AG08396 (cell line): ENCODE measurements at places on chromosomes 13 and 19.

DNA sequence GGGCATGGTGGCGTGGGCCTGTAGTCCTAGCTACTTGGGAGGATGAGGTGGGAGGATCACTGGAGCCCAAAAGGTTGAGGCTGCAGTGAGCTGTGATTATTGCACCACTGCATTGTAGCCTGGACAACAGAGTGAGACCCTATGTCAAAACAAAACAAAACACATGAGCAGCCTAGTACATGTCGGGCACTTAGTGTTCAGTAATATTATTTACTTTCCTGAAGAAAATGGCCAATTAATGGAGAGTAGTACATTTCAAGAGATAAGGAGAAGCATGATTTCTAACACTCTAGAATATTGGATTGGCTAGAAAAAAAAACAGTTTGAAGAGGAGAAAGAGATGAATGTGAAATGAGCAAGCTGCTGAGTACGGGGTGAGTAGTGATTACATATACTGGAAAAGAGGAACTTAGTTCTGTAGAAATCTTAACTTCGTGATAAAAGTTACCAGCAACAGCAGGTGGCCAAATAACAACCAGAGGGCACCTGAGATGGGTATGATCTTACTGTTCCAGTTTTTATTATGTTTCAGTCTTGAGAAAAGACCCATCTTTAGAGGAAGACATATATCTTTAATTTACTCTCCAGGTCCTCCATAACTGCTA lies 36.2 kb downstream of the SPATA13 start:
- no peak for DNase-seq

DNA sequence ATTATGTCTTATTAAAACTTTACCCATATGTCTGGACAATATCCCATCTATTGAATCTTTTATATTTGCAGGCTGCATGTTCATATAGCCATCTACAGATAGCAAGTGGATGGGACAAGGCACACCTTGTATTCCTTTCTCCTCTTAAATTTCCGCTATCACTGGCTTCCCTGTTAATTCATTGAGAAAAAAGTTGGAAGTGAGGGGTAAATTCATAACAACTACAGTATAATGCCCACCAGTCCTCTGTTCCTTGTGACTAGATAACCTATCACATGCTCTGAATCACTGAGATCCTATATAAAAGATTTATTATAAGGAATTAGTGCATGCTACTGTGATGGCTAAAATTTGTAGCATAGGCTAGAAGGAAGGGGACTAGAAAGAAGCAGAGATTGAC lies 1005.8 kb upstream of the ATXN8OS start:
- no peak for DNase-seq

DNA sequence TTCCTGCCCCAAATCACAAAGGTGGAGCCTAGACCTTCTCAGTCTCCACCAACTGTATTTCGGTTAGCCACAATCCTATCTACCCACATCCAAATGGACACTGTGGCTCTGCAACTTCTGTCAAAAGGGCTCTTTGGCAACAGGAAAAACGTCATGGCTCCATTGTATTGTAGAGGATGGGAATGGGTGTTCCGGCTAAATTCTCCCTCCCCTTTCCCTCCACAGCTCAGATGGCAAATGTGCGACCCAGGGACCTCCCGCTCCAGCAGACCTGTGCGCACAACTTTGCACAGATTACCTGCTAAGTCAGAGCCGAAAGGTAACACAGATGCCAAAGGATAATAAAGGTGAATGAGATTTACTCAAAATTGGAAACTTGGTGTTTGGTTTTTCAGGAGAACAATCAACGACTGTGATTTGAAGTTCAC lies 968 bp upstream of the KL start:
- no peak for DNase-seq

DNA sequence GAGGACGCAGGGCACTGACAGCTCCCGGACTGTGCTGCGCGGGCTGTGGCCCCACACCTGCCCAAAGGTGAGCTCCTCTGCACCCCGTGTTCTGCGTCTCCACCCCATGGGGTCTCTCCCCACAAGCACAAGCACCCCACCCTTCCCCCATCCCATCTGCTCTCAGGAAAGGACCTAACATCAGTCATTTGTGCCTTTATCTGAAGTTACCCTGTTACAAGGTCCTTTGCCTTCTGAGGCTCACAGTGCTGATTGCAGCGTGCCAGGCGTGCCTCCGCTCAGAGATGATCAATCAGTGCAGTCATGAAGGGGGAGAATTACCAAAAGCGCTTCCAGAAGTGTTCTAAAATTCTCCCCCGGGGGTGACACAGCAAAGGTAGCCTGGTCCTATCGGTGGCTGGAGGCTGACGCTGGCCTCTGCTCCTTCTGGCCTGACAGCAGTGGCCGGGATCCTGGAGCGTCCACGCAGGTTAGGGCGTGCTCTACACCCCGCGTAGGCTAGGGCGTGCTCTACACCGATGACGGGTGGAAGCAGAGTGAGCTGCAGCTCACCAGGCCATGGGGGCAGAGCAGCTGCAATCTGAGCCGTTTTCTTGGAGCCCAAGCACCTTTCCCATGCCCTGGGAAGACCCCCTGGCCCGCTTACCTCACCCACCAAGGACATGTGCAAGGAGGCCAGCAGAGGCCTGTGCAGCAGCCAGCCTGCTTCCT lies 84.7 kb upstream of the TM9SF2 start:
- DNase-seq, result no peak

GRCh38 chr19:15398501-15399233 lies 19.1 kb upstream of the AKAP8 start:
- peak; percentile 2 for DNase-seq

- no peak for DNase-seq
Measured at GRCh38 chr13:27293873-27294515, 23.4 kb downstream of the RASL11A start.

DNA sequence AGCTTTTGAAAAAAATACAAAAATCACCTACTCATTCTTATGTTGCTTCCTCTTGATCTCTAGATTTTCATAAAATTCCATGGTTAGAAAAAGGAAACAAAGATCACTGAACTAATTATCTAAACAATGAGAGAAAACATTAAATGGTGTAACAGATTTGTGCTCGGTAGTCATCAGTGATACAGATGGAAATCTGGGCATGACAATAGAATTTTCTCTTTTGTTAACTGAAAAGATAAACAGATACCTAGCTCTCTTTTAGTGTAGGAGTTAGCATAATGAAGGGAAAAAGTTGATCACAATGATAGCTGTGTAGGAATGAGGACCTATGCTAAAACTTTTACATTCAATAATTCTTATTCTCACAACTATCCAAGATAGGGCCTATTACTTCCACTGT lies 103.7 kb downstream of the TBC1D4 start:
- DNase-seq, result no peak

- no peak for DNase-seq
Measured at GRCh38 chr13:72198042-72198441, 331.0 kb upstream of the DACH1 start.

GRCh38 chr13:24040835-24041234 lies 119.7 kb upstream of the SPATA13 start:
- DNase-seq, result no peak

GRCh38 chr19:7808108-7808507 lies 21.9 kb upstream of the EVI5L start:
- no peak for DNase-seq

GRCh38 chr19:18029617-18030338 lies 21.8 kb downstream of the ARRDC2 start:
- no peak for DNase-seq

GRCh38 chr19:13037731-13038130 lies 42.5 kb downstream of the NFIX start:
- no peak for DNase-seq

GRCh38 chr19:39996218-39996810 lies 546 bp upstream of the ZNF546 start:
- peak; percentile 60 for DNase-seq

DNA sequence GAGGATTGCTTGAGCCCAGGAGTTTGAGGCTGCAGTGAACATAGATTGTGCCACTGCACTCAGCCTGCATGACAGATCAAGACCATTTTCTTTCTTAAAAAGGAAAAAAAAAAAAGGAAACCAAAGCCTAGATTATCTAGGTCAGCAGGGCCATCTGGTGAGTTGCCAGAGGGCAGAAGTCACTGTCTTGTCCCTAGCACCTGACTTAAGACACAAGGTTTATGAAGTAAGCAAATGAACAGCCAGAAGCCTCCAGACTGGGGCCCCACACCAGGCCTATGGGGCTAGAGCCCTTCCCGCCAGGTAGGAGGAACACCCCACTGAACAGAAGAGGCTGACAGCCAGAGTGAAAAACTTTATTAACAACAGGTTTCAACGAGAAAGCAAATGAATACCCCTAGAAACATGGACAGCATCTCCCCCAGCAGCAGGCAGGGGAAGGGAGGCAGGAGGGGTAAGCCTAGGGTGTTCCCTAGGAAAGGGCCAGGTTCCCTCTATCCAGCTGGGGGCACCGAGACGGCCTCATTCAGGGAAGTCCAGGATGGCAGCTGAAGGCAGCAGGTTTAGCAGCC lies 1.2 kb downstream of the WDR83 start:
- no peak for DNase-seq

DNA sequence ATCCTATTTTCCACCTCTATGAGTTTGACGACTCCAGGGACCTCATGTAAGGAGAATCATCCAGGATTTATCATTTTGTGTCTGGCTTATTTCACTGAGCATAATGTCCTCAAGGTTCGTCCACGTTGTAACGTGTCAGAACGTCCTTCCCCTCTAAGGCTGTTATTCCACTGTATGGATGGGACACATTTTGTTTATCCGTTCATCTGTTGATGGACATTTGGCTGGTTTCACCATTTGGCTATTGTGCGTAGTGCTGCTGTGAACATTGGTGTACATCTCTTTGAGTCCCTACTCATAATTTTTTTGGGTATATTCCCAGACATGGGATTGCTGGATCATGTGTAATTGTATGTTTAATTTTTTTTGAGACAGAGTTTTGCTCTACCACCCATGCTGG lies 21.5 kb downstream of the CRTC1 start:
- DNase-seq, result no peak

- DNase-seq, result no peak
Measured at GRCh38 chr19:4196009-4196408, 13.5 kb downstream of the ANKRD24 start.

GRCh38 chr19:50280074-50280473 lies 49.1 kb downstream of the KCNC3 start:
- DNase-seq, result no peak

DNA sequence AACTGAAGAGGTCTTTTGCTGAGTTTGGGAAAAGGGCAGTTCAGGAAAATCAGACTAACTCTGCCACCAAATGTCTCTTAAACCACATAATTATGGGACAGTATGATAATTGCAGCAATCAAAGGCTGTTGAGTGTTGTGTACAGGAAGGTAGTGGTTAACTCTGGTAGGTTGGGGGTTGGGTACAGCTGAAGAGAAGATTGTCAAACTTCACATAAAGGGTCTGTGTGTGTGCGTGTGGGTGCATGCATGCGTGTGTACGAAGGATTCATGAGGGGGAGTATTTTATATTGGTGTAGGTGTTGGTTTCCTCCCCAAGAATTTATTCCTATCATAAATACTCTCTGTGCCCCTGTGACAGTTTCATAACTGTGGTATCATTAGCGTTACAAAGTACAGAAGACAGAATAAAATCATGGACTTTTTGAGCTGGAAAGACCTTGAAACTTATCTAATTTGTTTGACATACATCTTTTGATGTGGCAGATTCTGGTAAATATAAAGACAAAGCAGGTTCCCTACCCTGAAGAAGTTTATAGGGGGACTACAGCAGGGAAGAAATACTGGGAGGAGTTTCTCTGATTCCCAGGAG lies 94.1 kb downstream of the PCCA start:
- DNase-seq, result no peak

- DNase-seq, result no peak
Measured at GRCh38 chr13:21137696-21138095, 38.7 kb downstream of the SKA3 start.

DNA sequence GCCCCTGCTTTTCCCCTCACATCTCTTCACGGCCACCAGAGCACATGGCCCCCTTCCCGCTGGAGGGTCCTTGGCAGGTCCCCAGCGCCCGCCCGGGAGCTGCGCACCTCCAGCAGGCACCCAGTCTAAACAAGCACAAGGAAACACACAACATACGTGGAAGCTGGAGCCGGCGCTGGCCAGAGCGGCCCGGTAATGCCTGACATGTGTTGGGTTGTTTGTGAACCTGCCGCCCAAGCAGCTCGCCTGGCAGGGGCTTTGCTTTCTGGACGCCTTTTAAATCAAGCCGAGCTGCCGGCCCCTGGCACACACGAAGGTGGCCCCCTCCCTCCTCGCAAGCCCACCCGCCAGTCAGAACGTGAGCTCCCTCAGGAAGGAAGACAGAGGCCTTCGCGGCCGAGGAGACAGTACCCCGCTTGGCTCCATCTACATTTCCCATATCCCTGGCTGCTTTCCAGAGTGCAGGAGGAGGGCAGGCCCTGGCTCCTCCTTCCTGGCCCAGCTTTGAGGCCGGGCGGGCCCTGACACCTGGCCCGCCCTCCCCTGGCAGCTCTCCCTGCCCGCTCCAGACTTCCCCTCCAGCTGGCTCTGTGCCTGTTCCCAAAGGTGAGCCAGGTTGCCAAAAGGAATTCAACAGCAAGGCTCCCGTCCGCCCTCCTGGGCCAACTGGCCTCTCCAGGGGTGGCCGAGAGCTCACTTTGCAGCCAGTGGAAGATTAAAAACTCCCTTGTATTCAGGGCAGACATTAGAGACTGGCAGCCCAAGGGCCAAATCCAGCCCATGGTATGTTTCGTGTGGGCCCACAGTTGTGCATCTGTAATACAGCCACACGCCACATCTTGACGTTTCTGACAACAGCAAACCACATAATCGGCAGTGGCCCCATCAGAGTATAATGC lies 28.7 kb downstream of the COMP start:
- DNase-seq, result peak; percentile 75

GRCh38 chr19:4063369-4064148 lies 3.1 kb downstream of the ZBTB7A start:
- no peak for DNase-seq

- DNase-seq, result no peak
Measured at GRCh38 chr19:16266586-16266942, 58.1 kb upstream of the KLF2 start.

GRCh38 chr19:16446108-16446723 lies 25.6 kb downstream of the EPS15L1 start:
- DNase-seq, result no peak

DNA sequence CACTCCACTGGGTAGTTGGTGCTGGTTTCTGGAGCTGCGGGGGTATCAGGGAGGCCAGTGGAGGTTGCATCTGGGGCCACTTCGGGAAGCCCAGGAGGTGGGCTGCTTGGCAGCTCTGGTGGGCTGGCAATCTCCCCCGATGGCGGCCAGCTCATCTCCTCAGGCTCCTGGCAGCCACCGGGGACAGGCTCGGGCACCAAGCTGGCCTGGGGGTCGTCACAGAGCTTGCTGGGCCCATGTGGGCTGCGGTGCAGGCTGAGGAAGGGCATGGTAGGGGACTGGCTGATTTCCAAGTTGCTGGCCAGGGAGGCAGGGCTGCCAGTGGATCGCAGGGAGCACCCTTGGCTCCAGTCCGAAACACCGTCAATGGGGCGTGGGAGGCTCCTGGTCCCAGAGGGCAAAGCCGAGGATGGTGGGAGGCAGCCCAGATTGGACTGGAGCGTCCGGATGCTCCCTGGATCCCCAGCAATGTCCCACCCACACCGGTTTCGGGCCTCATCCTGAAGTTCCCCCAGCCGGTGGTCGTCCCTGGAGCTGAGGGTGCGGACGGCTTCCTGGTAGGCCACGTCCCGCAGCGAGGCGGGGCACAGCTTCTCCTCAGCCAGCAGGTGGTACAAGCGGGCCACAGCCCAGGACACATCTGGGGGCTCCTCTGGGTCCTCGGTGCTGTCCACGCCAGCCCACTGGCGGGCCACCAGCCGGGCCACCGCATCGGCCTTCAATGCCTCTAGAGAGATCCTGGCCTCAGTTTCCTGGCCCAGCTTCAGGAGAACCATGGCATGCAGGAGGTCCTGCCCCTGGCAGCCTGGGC lies 13.8 kb downstream of the TICAM1 start:
- DNase-seq, result no peak
